ENCODE measurements at places on chromosomes 4 and X.

- no peak for DNase-seq
These were observed 94.8 kb upstream of the ELOVL6 start for GRCh38 chr4:110292994-110293744.

GRCh38 chr4:23962462-23962861 is 72.6 kb upstream of the PPARGC1A start:
- DNase-seq, result no peak

GRCh38 chr4:186829097-186829496 is 105.4 kb upstream of the FAT1 start:
- no peak for DNase-seq

- DNase-seq, result no peak
These were observed 55.1 kb upstream of the NXF3 start for GRCh38 chrX:103148075-103148474.

GRCh38 chr4:41216294-41217019 is 2.1 kb upstream of the APBB2 start:
- peak; percentile 84 for DNase-seq

GRCh38 chrX:72306085-72306801 is 529 bp upstream of the CITED1 start:
- DNase-seq, result no peak

- no peak for DNase-seq
These were observed 73.3 kb downstream of the PRPS1 start for GRCh38 chrX:107701493-107702121.

- DNase-seq, result no peak
These were observed 516.8 kb downstream of the CFAP47 start for GRCh38 chrX:36436361-36436760.

DNA sequence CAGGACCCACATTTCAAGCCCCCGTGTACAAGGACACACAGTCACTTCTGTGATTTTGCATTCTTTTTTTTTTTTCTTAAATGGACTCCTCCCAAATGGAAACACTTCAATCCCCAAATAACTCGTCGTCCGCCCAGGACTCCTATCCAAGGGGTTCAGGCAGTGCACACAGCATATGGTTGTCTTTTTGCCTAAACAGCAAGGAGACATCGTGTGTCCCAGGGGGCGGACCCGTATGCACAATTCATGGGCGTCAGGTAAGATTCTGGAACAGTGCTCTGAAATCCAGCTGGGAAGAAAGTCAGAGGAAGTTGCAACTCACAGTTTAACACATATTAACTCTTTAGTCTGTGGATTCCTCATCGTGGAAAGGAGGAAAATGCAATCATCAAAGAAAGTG is 231.3 kb downstream of the SHOX start:
- DNase-seq, result no peak

GRCh38 chr4:159757499-159757898 is 654.6 kb downstream of the RAPGEF2 start:
- DNase-seq, result no peak

DNA sequence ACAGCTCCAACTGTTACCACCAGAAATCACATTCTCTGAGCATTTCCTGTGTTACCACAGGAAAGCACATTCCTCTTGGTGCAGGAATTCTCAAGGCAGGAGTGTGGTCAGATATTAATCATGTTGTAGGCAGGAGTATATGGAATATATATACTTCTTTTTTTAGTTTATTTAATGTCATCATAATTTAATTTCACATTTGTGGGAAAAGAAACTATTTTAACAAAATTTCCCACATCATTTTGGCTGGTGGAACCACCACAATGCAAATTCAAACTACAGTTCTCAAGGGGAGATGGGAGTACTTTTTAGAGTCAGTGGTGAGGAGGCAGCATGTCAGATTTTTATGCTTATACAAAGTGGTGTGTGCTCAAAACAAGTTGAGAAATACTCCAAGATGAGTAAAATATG is 139.0 kb downstream of the ATP10D start:
- no peak for DNase-seq

DNA sequence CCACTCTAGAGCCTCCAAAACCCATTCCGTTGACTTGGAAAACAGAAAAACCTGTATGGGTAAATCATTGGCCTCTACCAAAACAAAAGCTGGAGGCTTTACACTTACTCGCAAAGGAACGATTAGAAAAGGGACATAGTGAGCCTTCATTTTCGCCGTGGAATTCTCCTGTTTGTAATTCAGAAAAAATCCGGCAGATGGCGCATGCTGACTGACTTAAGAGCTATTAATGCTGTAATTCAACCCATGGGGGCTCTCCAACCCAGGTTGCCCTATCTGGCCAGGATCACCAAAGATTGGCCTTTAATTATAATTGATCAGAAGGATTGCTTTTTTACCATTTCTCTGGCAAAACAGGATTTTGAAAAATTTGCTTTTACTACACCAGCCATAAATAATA is 60.8 kb downstream of the ZNF732 start:
- DNase-seq, result peak; percentile 54

DNA sequence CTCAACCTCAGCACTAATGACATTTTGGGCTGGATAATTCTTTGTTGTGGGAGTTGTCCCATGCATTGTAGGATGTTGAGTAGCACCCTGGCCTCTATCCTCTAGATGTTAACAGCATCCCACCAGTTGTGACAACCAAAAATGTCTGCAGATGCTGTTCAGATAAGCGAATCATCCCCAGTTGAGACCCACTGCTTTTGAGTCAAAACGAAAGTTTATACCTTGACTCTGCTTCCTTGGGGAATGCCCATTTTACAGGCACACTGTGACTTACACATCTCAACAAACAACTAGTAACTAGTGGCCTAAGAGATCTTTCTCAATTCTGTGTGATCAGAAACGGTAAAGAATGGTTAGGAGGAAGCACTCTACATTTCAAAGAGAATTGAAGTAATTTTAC is 37.0 kb downstream of the SEPSECS start:
- no peak for DNase-seq

DNA sequence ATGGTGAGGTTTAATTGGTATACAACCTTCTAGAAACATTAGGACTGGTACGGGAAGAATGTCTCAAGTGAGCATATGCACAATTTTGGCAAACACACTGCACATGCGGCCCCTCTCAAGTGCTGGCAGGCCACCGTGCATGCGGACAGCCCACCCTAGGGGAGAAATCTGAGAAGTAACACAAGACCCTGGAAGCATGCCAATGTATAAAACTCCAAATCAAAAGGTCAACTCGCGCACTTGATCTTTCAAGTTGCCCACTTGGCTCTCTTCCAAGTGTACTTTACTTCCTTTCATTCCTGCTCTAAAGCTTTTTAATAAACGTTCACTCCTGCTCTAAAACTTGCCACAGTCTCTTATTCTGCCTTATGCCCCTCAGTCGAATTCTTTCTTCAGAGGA is 488.3 kb downstream of the CFAP47 start:
- no peak for DNase-seq

DNA sequence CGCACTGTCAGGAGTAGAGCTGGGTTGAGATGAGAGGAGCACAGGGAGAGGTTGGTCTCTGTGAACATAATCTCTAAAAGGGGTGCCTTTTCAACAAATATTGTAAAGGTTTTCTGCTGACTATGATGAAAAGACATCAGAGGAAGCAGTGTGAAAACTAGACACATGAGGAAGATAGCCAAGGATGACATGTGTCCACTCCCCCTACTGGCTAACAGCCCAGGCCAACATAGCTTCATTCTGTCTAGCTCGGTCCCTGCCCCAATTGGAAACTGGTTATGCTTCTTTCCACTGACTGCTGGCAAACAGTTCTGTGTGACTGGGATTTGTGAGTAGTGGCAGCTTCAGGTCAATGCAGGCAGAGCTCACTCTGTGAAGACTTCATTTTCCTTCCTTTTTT is 115.4 kb upstream of the ESX1 start:
- no peak for DNase-seq

- no peak for DNase-seq
These were observed 191.1 kb upstream of the ANXA3 start for GRCh38 chr4:78360466-78360865.

DNA sequence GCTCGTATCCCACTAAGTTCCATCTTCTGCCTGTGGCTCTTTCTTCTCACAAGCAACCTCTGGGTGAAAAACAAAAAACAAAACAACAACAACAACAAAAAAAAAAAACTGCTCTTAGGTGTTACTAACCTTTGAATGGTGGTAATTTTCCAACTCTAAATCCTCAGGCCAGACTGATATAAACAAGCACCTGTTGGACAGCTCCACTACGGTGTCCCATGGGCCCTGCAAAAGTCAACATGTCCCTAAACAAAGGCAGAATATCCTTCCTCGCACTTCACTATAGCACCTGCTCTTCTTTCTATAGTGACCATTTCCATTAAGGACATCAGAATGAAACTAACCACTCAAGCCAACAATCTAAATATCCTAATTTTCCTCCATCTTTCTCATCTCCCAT is 54.6 kb upstream of the PARM1 start:
- no peak for DNase-seq

GRCh38 chr4:18020145-18020670 is 1.3 kb downstream of the LCORL start:
- no peak for DNase-seq

DNA sequence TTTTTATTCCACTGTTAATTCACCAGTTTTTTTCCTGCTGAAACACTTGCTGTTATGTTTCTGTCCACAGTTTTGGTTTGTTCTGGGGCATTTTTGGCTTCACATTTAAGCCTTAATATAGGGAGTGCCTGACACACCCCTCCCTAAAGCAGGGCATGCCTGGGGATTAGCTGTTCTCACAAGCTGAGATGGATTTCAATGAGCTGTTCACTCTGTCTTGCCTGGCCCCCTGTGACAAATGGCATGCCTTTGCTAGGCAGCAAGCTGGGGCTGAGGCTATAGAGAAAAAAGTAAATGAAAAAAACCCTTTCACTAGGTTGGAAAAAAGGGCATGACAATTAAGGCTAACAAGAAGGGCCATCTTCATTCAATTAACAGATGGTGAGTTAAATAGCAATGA is 22.4 kb downstream of the LPAR4 start:
- no peak for DNase-seq

DNA sequence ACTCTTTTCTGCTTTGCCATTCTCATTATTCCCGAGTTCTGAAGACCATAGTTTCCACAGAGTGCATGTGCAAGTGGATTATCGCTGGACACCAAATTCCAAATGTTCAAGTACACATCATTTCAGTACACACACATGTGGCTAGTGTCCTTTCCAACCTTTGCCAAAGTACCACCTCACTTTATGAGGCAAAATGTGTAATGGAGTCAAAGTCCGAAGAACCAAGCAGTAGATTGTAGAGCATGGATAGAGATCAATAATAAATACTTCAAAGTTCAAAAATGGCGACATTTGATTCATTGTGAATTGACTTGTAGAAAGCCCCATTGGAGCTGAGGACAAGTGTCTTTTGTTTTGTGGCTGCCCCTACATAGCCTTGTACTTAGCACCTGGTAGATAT is 115.6 kb downstream of the TMEM164 start:
- DNase-seq, result no peak

DNA sequence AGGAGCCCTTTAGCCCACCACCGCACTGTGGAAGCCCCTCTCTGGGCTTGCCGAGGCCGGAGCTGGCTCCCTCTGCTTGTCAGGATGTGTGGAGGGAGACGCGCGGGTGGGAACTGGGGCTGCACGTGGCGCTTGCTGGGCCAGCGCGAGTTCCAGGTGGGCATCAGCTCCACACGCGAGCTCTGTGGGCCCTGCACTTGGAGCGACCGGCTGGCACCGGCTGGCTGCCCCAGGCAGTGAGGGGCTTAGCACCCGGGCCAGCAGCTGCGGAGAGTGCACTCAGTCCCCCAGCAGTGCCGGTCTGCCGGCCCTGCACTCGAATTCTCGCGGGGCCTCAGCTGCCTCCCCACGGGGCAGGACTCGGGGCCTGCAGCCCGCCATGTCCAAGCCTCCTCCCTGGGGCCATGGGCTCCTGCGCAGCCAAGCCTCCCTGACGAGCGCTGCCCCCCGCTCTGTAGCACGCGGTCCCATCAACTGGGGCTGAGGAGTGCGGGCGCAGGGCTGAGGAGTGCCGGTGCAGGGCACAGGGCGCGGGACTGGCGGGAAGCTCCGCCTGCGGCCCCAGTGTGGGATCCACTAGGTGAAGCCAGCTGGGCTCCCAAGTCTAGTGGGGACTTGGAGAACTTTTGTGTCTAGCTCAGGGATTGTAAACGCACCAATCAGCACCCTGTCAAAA is 93.6 kb downstream of the DTHD1 start:
- no peak for DNase-seq

DNA sequence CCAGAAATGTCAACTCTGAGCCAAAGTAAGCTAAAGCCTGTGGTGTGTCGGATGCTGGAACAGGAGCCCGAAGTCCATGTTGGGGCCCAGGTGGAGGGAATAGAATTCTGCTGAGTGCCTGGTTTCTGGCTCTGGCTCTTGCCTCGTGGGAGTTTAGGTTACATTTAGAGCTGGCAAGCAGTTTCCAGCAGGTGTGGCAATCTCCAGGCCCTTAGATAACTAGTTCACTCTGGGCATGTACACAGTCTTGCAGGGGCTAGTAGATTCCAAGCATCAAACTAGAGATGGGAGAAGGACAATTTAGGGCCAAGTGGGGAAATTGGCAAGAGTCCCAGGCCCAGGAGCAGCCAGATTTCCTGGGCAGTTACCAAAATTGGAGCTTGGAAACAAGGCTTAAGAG is 56.3 kb upstream of the STOX2 start:
- DNase-seq, result no peak

DNA sequence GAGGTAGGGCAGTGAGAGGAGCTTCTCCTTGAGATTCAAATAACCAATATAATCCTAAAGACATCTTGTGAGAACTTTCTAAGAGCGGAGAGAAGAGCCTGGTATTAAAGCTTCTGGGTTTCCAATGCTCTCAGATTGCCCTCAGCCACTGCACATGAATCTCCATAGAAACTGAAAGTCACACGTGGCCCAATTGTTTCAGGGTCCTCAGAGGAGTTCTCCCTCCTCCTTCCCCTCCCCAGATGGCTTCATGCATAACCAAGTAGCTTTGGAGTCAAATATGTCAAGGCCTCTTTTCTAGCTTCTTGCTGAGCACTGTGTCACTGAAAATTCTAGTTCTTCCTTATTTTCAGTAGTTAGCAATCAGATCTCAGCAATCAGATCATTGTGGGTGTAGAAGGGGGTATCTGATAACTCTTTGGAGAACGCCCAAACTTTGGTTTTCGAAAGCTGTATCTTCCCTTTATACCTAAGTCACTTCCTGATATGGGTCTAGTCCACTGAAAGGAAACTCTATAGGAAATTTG is 2.2 kb downstream of the BTK start:
- DNase-seq, result no peak

- no peak for DNase-seq
These were observed 22.0 kb upstream of the ZCCHC4 start for GRCh38 chr4:25290490-25291067.

GRCh38 chrX:15564981-15565579 is 35.7 kb downstream of the ACE2 start:
- DNase-seq, result peak; percentile 18

GRCh38 chr4:42638993-42639392 is 17.9 kb downstream of the ATP8A1 start:
- DNase-seq, result peak; percentile 12

DNA sequence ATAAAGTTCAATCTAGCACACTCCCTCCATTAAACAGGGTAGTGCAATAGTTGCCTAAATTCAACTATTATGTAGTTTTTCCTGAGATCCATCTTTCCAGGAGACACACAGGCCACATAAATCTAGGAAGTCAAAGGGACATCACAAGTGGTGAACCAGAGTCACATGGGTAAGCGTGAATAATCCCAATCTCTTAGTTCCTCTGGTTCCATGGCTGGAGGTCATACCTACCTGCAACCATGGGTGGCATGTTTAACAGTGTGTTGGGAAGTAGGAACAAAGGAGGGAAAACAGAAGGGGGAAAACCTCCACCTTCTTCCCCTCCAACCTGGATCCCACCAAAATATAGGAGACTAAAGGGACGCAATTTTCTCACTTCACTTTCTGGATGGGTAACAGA is 2651.6 kb downstream of the ARAP2 start:
- no peak for DNase-seq

All from stimulated activated naive CD8-positive, alpha-beta T cell treated with anti-CD3 and anti-CD28 coated beads, Interleukin-15, amount 100 ng/mL, for 72 hours (primary cell).